ENCODE measurements at places on chromosomes 6 and 20.
A peak's percentile ranks its signal among the peaks of the same experiment; 100 is the strongest.

DNA sequence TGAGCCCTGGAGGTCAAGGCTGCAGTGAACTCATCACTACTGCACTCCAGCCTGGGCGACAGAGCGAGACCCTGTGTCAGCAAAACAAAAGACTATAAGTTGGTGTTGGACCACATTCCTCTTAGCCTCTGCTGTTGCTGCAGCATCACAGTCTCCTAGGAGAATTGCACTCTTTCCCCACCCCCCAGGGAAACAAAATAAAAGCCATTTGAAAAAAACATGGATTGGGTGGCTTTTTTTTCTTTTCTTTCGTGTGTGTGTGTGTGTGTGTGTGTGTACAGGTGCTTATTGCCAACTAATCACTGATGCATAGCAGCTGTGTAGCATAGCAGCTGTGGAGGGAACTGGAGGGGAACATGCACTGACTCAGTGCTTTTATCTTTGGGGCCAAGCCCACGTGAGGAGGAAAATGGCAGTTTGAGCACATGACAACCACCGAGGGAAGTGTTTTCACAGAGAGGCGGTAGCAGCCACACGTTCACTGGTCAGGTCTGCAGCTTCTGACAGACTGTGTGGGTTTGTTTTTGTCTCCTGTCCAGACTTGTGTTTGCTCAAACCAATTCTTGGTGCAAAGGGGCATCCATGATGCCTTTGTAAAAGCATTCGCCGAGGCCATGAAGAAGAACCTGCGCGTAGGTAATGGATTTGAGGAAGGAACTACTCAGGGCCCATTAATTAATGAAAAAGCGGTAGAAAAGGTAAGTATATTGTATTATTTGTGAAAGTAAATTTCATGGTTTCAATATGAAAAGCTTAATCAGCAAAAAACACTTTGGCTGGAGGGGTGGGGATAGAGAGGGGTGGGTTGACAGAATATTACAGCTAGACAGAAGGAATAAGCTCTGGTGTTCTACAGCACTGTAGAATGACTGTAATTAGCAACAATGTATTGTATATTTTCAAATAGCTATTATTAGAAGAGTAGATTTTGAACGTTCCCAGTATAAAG is 27.7 kb downstream of the ALDH5A1 start:
- no peak for DNase-seq

DNA sequence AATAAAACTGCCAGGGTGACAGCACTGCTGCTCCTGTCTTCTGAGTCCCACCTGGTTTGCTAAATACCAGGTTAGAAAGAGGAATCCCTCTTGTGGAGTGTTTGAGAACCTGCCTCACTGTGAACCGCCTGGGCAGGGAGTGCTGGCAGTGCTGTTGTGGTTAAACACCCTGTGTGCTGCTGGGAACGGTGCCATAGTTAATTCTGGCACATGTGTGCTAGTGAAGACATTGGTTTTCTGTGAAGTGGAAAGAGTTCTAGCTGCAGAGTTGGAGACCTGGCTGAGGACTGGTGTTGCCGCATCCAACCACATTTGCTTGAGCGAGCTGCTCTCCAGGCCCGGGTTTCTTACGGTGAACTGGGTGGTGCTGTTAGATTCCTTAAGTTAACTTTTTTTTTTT is 72.7 kb downstream of the IGF2R start:
- no peak for DNase-seq

GRCh38 chr6:32972353-32973143 is 4.2 kb downstream of the BRD2 start:
- DNase-seq, result no peak

GRCh38 chr20:33790566-33790965 is 20.6 kb upstream of the CHMP4B start:
- no peak for DNase-seq

GRCh38 chr6:2625581-2625980 is 125.1 kb downstream of the MYLK4 start:
- DNase-seq, result no peak

GRCh38 chr6:142155895-142156757 is 9.1 kb downstream of the VTA1 start:
- DNase-seq, result peak; percentile 45

GRCh38 chr6:37550191-37550831 is 50.6 kb upstream of the CCDC167 start:
- DNase-seq, result no peak

DNA sequence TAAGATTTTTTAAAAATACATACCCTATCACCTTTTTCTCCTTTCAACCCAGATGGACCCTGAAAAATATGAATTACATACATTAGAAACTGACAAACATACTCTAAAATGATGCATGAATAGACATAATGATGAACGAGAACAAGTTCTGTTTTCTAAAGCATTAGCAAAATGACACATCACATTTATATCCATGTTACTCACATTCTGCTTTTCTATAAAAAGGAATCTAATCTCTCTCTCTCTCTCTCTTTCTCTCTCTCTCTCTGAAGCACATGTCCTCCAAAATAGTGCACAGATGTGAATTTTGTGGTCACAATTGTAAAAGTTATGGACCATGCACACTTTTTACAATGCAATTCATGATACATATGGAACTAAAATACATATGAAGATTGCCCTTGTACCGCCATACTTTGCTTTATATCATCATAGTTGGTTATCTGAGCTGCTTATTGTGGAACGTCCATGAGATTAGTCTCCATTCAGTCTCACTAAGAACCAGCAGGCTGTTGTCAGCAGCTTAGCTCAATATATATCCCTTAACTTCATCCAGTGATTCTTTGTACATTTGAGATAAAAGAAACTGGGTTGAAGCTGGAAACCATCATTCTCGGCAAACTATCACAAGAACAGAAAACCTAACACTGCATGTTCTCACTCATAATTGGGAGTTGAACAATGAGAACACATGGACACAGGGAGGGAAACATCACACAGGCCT is 114.2 kb downstream of the COL12A1 start:
- DNase-seq, result no peak

DNA sequence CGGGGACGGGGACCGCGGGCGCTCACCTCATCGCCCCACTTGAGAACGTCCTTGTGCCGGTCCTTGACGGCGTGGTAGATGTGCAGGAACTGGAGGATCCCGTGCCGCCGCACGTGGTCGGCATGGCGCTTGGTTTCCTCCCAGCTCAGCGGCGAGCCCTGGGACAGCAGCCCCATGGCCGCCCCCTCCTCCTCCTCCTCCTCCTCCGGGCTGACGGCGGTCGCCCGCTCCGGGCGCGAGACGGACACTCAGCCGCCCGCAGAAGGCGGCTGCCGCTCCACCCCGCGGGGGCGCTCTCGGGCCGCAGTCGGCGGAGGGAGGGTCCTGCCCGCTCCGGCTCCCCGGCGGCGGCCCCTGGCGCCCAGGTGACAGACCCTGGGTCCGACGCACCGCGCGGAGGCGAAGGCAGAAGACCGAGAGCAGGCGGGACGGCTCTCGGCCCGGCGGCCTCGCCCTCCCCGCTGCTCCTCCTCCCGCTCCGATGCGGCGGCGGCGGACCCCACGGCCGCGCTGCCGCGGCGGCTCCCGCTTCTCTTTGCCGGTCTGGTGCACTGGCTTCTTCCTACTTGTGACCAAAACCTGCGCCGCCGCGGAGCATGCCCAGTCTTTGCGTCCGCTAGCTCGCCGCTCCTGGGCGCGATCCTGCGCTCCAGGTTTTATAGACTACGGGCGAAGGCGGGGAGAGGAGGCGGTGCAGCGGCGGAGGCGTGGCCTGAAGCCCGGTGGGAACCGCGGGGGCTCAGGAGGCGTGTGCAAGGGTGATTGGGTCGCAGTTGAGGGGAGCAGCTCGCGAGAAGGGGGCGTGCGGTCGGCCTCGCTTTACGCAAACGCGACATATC is at the start of gene GCLC:
GCLC (minus strand) TSS at position 632 of the 839 bp plus-strand sequence; CDS start at position 176, 456 bp downstream.
- DNase-seq, result peak; percentile 91

GRCh38 chr6:81614292-81614691 is 138.2 kb downstream of the TENT5A start:
- no peak for DNase-seq

GRCh38 chr20:19860737-19861136 is 102.7 kb downstream of the RIN2 start:
- no peak for DNase-seq

- no peak for DNase-seq
Observed at GRCh38 chr20:57259121-57259937, 7.1 kb downstream of the BMP7 start.

GRCh38 chr20:58677079-58677604 is 15.5 kb upstream of the NPEPL1 start:
- DNase-seq, result no peak

GRCh38 chr6:24051942-24052589 is 73.9 kb upstream of the NRSN1 start:
- no peak for DNase-seq

GRCh38 chr6:131955876-131956275 is 4.7 kb upstream of the CCN2 start:
- DNase-seq, result no peak

- no peak for DNase-seq
Observed at GRCh38 chr6:33333666-33334065, 16.1 kb upstream of the ZBTB22 start.

GRCh38 chr6:31978831-31979230 is 3.0 kb upstream of the C4A start:
- DNase-seq, result no peak

DNA sequence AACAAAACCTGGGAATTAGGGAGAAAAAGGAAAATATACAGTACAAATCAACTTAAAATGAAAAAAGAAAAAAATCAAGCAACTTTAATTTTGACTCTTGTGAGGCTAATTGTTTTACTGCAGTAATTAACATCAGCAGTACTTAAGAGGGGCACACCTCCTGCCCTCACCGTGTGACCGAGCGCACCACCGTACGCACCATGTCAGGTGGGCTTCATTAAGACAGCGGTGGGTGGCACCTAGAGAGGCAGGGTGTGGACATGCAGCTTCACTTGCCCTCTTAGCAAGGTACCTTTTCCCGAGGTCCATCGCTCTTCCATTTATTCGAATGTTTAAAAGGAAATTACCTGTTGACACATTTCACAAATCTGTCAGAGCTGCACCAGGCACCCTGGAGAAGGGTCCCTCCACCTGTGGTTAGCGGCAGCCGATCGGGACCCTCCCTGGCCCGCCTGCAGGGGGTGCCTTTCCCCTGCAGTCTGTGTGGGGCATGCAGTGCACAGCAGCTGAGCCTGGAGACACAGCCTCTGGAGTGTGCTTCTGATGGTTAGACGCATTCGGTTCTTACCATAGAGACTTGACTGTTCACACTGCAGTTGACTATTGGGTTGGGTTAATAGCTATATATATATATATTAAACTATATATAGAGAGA is 184.1 kb downstream of the TMEM242 start:
- DNase-seq, result peak; percentile 6

GRCh38 chr6:14000901-14001300 is 76.1 kb downstream of the RNF182 start:
- no peak for DNase-seq

- no peak for DNase-seq
Observed at GRCh38 chr6:74069089-74069581, 373.1 kb downstream of the CD109 start.

GRCh38 chr6:31557443-31558317 is 10.3 kb downstream of the NFKBIL1 start:
- no peak for DNase-seq

DNA sequence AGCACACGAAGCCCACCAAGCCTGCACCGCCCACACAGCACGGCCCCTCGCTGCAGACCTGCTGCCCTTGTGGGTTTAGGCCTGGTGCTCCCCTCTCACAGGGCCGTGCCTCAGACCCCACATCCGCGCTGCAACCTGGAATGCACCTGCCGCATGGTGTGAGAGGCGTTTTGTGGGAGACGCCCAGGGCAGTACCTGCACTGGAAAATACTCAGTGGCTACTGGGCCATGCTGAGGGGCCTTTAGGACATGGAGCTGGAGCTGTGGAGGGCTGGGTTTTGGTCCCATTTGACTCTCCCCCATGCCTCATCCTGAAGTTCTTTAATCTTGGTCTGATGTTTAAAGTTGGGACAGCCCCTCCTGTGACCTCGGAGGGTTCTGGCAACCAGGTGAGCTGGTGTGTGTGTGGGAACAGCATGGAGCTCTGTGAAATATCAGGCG is 116.3 kb downstream of the ERMARD start:
- no peak for DNase-seq

DNA sequence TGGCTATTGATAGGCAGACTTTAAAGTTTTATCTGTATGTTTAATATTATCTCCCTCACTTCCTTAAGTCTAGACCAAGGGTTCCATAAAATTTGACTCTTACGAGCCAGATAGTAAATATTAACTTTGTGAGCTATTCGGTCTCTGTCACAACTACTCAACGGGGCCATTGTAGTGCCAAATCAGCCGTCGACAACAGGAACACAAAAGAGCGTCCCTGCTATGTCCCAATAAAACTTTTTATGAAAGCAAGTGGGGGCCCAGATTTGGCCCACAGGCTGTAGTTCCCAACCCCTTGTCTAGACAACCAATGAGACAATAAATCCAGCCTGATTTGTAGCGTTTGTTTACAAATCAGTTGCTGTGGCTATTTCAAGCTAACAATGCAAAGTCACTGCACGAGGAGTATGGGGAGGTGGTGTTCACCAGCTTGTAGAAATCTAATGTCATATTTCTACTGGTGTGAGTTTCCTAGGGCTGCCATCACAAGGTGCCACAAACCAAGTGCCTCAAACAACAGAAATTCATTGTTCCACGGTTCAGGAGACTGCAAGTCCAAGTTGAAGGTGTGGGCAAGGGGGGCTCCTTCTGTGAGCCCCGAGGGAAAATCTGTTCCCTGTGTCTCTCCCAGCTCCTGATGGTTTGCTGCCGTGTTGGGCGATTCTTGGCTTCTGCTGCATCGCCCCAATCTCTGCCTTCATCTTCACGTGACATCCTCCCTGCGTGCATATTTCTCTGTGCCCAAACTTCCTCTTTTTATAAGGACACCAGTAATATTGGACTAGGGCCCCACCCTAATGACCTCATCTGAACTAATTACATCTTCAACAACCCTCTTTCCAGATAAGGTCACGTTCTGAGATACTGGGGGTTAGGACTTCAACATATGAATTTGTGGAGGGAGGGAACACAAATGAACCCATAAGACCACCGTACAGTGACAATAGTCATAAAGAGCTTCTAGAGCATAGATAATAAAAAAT is 356.0 kb upstream of the JARID2 start:
- DNase-seq, result no peak

DNA sequence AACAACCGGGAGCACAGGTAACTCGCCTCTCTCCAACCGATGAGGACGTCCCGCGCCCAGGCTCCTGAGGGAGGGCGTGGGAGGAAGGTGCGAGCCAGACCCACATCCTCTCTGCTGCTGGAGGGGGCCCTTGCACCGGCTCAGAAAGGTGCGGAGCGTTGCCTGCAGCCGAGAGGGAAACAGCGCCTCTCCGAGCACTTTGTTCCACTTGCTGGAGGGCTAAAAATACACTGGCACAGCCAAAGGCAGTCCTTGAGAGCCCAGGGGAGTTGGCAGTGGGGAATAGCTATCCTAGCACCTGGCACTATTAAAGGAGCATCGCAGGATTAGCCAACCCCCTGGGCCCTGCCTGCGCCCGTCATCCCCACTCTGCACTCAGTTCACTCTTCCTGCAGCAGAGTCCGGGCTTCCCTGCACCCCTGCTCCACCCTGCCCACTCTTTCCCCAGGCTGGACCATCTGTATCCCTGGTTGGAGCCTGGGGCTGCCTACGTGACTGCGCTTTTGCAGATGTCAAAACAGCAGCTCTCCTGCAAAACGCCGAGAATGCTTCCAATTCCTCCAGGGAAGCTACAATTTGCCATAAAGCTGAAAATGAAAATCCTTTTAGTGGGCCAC is 108.9 kb downstream of the SNX5 start:
- peak; percentile 26 for DNase-seq

- peak; percentile 52 for DNase-seq
Observed at GRCh38 chr20:5848711-5849505, 98.7 kb downstream of the SHLD1 start.

All from CD4-positive, alpha-beta T cell treated with Interleukin-12 subunit alpha and Interleukin-12 subunit beta, for 1 hour (primary cell).